ENCODE measurements at places on chromosomes 2 and 18.

DNA sequence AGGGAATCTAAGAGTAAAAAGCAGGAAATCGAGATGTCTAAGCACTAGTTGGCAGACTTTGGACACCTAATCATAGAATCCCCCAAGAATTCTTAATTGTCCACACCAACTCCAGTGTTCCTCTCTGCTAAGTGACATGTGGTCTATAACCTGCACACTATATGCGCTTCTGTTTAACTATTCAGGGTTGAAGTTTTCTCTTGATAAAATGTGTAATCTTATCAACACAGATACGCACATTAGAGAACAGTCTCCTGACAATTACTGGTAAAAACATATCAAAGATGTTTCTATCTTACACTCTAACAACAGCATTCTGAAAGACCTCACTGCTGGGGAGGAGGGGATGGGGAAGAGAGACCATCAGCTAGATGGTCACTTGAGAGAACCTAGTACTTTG is 3.9 kb downstream of the ABCB11 start:
- DNase-seq = no peak

DNA sequence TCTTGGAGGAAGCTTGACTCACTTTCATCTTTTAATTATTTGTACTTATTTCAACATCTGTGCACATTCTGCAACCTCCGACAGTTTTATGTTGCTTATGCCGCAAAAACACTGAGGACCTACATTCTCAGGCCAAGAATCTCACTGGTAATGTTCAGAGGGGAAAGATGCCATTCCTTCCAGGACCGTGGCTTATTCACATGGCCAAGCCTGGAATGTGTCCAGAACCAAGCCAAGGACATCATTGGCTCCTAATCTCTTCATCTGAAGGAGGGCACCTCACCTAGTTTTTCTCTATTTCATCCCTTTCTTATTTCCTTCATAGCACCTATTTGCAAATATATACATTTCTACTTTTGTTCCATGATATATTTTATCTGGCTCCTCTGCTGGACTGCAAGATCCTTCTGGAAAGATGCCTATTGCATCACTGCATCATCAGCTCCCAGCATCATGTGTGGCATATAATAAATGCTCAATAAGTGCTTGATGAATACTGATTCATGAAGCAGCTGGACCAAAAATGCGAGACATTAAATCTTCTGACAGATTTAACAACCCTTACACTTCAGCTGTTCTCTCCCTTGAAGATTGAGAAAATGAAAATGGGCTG is 377.1 kb downstream of the TNS1 start:
- no peak for DNase-seq

DNA sequence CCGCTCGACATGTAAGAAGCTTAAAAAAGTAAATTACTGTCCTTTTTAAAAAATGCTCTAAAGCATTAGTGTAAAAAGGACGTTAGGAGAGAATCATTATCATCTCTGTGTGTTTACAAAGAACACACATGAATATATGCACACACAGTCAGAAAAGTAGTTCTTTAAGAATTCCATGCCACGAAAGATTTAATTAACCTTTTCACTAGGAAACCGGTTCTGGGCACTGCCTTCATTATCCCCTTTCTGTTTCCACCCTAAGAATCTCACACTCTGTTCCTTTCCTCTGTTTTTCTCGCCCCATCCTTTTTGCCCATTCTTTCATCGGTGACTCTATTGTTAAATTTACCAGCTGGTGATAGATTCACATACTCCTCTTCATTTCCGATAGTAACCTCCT is 338.6 kb downstream of the DCC start:
- no peak for DNase-seq

- DNase-seq = peak; percentile 14
These were observed 309.7 kb downstream of the IRS1 start for GRCh38 chr2:226489775-226490541.

DNA sequence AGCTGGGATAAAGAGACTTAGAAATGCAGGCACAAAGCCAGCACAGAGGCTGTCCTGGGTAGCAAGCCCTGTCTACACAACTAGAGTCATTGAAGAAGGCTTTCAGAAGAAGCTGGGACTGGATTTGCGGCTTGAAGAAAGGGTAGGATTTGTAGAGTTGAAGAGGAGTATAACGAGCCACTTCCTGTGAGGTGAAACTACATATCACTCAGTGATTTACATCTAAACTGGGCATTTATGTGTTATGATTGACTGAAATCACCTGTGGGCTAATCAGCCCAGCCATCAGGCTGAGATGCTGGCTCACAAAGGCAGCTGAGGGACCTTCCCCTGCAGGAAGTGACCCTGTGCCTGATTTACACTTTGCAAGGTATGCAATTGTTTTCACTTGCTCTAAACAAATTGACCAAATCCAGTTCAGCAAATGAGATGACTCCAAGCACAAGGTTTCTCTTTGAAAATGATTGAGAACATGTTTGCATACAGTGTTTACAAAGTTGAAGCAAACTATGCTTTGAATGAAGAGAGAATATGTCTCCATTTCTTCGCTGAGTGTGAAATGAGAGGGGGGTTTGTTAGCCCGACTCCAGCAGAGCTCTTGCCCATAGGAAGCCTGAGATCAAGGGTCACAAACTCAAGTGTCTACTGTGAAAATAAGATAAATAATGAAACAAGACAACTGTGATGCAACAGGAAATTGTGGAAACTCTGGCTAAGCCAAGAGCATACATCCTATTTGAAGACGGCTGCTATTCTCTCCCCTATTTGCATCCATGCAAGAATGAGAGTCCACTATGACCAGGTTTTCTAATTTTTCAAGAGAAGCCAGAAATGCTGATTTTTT is 69.3 kb upstream of the HK2 start:
- DNase-seq = no peak

- no peak for DNase-seq
These were observed 4.6 kb downstream of the MBP start for GRCh38 chr18:77127769-77128671.

DNA sequence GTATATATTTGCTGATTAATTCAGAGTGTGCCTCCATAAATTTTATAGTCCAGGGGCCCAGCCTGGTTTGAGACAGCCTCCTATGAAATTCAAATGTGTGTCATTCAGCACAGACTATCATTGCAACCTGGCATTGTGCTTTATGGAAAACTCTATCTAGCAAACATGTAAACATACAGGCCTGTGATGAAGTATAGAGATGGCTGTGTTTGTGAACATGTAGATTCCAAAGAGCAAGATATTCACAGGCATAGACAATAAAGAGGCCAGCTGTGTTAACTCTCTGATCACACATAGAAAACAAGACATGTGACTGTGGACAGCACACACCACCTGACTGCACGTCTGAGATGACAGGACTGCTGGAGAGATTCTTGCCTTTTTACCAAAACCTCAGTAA is 297.9 kb downstream of the EN1 start:
- DNase-seq = no peak

DNA sequence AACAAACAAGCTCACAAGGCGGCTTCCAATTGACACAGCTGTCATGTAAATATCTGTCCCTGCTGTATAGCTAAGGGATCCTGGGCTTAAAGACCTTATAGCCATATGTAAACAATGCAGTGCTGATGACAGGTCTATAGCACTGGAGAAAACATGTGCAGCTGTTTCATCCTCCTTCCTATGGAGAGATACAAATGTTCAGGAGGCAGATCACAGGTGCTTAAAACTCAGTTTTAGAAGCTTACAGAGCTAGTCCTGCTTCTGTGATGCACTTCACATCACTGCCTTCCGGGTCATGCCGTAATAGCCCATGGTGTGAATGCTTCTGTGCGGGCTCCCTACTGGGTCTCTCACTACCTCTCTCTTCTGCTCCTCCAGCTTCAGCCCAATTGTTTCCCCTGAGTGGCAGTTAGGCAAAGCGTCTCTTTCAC is 262.4 kb upstream of the CHST9 start:
- DNase-seq = no peak

DNA sequence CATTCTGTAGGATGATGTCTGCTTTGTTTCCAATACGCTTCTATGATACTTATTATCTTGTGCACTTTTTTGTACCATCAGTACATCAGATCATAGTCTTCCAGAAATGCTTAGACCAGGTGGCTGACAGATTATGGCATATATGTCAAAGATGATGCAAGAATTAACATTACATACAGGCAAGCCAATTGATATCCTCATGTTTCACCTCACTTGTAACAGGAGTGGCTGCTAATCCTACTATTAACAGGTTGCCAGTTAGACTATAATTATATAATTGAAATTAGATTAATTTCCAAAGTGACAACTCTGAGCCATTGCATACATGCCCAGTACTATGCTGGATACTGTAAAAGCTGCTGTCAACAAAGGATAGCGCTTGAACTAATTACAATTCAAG is 77.2 kb downstream of the TLK1 start:
- no peak for DNase-seq

GRCh38 chr2:105747991-105748390 is 3.3 kb downstream of the NCK2 start:
- DNase-seq = no peak

- DNase-seq = no peak
These were observed 1128.2 kb downstream of the BCL11A start for GRCh38 chr2:59425247-59425646.

GRCh38 chr2:174492963-174493431 is 6.2 kb upstream of the GPR155 start:
- DNase-seq = peak; percentile 70

DNA sequence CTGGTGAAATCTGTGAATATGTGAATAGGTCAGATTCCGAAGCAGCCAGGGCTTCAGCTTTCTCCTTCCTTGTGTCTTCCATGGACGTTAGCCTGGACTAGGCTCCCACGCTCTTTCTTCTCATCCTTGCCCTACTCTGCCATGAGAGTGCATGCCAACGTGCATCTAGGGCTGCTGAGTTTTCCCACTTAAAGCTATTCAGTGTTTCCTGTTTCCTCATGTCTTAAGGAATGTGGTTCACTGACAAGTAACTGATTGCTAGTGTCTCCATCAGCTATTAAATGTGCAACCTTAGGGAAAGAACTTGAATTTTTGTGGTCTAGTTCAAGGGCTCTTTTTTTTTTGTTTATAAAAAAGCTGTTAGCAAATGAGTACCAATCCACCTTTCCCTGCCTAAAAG is 642.3 kb upstream of the LINC00305 start:
- DNase-seq = no peak

DNA sequence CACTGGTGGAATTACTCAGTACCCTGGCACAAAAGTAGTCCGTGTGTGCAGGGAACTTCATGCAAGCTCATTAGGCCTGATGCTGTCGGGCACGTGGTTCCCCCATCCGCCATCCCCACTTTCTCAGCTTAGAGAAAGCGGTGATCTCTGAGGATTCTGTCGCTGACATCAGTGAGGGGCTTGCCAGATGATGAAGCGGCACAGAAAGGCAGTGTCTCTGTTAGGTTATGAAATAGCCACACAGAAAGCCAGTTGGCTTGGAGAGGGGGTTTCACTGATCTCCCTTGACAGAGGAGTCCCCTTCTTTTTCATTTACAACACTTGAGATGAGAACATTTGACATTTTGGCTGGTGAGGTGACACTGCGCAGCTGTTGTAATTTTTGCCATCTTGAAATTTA is 179.7 kb downstream of the FAM210A start:
- no peak for DNase-seq

- DNase-seq = no peak
These were observed 128.8 kb downstream of the ZNF521 start for GRCh38 chr18:25223211-25223610.

GRCh38 chr2:48940606-48941005 is 185.1 kb upstream of the LHCGR start:
- no peak for DNase-seq

- no peak for DNase-seq
These were observed 6.3 kb downstream of the FLACC1 start for GRCh38 chr2:201350879-201351278.

DNA sequence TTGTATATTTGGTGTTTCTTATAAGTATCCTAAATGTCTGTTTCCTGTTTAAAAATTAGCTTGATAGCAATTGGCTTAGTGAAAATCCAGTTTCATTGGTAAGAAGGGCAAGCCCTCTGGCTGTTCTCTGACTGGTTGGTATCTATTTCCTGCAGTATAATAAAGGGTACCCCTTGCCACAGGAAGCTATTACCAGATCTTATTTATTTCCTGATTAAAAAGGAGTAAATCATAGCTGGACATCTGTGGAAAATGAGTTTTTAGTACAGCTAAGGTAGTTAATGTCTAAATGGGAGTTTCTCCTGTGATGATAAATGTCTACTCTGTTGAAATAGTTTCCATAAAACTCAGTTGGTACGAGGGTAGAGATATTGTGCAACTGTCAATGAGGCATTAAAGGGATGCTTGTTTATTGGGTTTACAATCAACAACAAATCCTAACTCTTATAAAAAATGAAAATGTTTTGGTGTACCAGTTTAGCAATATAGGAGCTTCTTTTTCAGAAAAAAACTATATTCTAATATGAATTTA is 58.7 kb downstream of the FASTKD2 start:
- DNase-seq = no peak

DNA sequence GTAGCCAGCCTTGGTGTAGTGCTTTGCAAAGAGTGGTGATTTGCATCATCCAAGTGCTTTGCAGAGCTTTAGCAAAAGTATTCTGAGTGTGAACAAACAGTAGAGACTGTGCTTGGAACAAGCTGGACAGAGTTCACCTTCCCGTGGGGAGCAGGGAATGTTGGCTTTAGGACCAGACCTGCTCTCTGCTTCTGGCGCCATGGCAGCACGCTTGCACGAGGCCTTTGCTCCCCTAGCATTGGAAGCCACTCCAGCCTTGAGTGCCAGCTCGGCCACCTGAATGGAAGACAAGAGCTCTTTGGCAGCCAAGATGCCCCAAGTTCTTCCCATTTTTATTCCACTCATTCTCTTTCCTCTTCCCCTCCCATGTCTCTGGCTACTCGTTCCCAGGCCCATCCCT is 250.8 kb upstream of the OSR1 start:
- DNase-seq = no peak

- no peak for DNase-seq
These were observed 23.7 kb downstream of the MARCHF7 start for GRCh38 chr2:159736048-159736447.

GRCh38 chr2:96097951-96098823 is 18.2 kb downstream of the ADRA2B start:
- DNase-seq = no peak

GRCh38 chr2:209574515-209574914 is 150.7 kb downstream of the MAP2 start:
- DNase-seq = no peak

DNA sequence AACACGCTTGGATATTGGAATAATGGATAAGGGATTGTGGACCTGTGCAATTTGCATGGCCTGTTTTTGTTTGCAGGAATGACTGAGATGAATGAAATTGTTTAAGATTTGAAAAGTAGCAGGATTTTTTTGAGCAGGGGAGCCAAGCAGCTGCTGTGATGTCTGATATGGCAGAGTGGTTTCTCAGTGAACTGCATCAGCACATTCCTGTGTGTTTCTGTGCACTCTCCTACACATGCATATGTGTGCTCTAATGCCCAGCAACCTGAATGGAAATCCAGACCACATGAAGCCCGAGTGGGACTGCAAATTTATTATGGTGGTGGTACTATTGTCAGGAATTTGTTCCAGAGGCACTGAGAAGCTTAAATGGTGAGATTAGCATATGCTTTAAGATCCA is 161.7 kb downstream of the PARD3B start:
- no peak for DNase-seq

GRCh38 chr2:73984922-73985307 is 205 bp downstream of the TET3 start:
- peak; percentile 61 for DNase-seq

- DNase-seq = no peak
These were observed 71.5 kb downstream of the KCNS3 start for GRCh38 chr2:17950006-17950405.

Data from GM10248 (cell line).